ENCODE measurements at places on chromosomes 6 and 20.

GRCh38 chr6:33590531-33591198, 10.6 kb upstream of the BAK1 start:
- no peak for DNase-seq

- DNase-seq = no peak
Measured at GRCh38 chr20:57573242-57573641, 12.3 kb downstream of the PCK1 start.

DNA sequence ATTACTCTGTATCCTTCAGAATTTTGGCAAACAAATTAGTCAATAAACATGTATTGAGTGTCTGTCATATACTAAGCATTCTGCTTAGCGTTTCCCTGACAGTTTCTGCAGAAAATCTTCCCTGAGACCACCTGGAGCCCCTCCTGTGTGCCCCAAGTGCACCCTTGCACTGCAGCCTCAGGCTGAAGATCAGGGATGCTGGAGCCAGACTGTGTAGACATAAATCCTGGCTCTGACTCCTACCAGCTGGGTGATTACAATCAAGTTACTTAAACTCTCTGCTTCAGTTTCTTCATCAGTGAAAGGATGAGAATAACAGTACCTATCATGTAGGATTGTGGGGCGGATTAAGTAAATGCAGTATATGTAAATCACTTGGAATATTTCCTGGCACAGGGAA, 53.4 kb upstream of the VSTM2L start:
- DNase-seq = no peak

GRCh38 chr6:168331058-168331457, 11.5 kb upstream of the DACT2 start:
- no peak for DNase-seq

DNA sequence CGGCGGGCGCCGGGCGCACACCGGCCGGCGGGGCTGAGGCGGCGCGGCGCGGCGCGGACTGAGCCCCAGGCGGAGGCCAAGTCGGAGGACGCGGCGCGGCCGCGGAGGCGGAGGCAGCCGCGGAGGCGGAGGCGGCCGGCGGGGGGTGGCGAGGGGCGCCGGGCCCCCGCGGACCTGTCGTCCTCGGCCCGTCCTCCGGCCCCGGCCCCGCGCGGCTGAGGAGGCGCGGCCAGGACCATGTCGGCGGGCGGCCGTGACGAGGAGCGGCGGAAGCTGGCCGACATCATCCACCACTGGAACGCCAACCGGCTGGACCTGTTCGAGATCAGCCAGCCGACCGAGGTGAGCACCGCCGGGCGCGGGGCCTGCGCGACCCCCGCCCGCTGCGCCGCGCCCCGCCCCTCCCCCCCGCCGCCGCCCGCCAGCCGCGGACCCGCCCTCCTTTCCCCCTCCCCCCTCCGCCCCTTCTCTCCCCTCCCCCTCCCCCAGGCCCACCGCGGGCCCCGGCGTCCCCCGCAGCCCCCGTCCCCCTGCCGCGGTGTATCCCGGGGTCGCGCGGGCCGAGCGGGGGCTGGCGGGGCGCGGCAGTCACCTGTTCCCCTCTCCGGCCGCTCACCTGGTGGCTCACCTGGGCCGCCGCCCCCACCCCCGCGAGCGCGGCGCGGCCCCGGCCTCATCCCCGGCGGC, at the start of gene AFDN:
Gene AFDN, plus strand, starts transcription at position 16 of the 687 bp plus-strand sequence. Its CDS starts 222 bp downstream, at position 238.
- DNase-seq = no peak

- peak; percentile 58 for DNase-seq
Measured at GRCh38 chr6:34115403-34115795, 30.5 kb downstream of the GRM4 start.

- DNase-seq = no peak
Measured at GRCh38 chr6:133544419-133544818, 303.3 kb downstream of the EYA4 start.

GRCh38 chr20:5567644-5568043, 182.6 kb upstream of the SHLD1 start:
- DNase-seq = no peak

DNA sequence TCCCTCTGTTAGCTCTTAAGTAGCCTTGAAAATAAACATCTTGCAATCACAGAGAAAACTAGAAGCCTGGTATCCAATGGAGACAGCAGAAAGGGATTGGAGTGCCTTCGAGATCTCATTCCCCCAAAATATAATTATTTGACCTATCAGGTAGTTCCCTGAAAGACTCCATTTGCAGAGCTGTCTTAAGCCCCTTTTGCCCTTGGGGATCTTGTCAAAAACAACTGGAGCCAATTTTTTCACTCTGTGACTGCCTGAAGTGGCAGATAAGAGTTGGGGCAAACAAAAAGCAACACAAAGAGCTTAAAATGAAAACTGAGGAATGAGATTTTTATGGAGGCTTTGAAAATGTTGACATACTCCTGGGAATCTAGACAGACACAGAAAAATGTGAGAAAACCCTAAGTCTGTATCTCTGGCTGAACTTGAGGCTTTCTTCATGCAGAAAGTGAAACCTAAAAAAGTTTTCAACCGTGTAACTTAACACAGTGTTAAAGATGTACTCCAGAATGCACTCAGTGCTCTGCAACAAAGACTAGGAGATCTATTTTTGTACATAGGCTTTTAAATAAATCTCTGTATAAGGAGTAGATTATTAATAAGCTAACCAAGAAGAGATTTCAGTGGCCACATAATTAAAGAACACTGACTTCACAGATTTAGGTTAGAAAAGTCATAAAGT, 971.1 kb upstream of the MAN1A1 start:
- no peak for DNase-seq

DNA sequence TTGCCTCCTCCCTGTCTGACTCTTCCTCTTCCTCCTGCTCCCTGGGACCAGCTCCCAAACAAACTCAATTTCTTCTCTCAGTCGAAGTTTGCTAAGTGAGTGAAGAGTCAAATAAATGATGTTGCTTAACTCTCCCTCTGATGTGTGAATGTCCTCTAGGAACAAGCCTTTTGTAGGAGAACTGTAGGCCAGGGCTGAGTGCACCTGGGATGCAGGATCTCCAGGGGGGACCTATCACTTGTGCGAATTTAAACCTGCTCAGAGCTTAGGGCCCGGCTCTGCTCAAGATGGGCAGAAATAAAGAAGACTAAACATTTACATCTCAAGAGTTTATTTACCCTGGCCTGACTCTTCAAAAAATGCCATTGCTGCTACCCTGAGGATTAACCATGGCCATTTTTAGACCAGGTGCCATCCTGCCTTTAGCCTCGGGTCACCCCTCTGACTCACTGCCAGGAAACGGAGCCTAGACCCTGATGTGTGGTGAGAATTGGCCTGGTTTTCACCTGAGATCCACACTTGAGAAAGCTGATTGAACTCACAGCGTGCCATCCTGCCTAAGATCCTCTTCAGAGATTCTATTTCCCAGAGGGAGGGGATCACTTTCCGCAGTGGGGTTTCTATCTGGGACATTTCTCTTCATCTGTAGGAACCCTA, 63.6 kb upstream of the CD93 start:
- DNase-seq = no peak

GRCh38 chr20:6081236-6081635, 27.4 kb upstream of the LRRN4 start:
- DNase-seq = peak; percentile 67

DNA sequence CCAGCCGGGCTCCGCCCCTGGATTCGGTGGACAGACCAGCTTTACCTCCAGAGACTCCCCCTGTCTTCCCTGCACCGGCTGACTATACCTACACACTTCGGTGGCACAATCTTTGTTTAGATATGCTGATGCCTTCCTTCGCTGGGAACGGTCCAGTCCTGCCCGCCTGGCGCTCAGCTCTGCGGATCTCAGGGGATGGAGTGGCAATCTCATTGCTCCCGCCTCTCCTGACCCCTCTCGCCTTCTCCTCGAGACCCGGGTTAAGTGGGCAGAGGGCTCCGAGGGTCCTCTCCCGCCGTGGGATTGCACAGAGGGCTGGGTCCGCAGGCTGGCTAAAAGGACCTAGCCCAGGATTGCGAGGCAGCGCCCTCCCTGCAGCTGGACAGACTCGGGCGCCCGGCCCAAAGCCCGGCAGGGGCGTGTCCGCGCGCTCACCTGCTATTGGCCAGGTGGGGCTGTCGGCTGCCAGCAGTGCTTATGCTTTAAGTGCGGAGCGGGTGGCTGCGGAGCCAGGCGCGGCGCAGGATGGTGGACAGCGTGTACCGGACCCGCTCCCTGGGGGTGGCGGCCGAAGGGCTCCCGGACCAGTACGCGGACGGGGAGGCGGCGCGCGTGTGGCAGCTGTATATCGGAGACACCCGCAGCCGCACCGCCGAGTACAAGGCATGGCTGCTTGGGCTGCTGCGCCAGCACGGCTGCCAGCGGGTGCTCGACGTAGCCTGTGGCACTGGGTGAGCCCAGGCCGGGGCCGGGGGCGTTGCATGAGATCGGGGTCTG, at the start of gene GNMT:
Gene GNMT, plus strand, starts transcription at position 512 of the 777 bp plus-strand sequence. Its CDS starts 14 bp downstream, at position 526.
- DNase-seq = peak; percentile 60

DNA sequence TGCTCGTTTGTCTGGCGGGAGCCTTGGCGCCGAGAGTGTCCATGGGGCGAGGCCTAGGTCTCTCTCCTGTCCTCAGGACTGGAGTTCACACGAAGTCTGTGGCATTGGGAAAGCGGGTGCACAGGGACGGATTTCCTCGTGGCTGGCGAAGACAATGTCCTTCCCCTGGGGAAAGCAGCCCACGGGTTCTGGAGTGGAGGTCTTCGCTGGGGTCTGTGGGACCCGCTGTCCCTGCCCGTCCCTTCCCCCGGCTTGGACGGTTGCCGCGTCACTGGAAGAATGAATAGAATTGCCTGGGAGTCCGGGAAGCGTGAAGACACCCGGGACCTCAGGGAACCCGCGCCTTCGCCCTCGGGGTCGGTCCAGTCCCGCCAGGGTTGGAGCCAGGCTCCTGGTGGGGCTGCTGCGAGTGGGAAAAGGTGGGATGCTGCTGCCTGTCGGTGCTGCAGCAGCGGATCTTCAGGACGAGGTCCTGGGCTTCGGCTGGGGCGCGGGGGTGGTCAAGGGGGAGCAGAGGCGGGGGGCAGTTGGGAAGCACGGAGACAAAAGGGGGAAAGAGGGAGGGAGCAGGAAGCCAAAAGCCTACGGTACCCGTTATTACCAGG, 441.8 kb upstream of the DEFB115 start:
- DNase-seq = peak; percentile 19

DNA sequence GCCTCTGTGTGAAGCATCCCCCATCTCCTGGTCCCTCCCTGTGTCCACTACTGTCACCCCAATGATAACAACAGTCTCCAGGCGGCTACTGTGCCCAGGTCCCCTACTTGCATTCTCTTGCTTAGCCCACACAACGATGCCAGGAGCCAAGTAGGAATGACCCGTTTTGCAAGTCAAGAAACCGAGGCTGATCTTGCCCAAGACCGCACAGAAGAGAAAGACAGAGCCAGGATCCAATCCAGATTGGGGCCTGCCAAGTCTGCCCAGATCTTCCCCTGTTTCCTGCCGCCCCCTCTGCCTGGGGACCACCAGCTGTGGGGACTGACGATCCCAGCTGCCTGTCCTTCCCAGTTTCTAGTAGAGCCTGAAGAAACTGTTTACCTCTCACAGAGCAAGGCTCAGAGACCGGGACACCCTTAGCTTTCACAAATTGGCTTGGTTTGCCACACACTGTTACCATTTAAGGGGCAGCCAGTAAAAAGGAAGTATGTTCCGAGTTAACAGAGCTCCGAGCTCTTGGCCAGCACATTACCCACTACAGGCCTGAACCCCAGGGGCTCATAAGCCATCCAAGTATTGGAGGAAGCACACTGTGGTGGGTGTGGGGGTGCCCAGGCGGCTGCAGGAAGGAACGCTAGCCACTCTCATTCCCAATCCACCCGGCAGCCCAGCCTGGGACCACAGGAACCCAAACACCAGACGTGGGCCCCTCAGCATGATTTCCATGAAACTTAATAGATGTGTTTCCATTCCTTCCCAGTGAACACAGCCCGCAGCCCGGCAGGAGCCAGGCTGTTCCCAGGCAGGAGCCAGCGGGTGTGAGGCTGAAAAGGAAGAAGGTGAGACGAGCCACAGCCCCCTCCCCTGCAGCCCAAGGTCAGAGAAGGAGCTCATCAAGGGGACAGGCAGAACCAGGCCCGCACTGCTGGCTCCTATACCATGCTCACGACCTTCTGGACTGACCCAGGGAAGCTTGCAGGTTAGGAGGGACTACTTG, 7.9 kb downstream of the KIAA1755 start:
- DNase-seq = no peak

DNA sequence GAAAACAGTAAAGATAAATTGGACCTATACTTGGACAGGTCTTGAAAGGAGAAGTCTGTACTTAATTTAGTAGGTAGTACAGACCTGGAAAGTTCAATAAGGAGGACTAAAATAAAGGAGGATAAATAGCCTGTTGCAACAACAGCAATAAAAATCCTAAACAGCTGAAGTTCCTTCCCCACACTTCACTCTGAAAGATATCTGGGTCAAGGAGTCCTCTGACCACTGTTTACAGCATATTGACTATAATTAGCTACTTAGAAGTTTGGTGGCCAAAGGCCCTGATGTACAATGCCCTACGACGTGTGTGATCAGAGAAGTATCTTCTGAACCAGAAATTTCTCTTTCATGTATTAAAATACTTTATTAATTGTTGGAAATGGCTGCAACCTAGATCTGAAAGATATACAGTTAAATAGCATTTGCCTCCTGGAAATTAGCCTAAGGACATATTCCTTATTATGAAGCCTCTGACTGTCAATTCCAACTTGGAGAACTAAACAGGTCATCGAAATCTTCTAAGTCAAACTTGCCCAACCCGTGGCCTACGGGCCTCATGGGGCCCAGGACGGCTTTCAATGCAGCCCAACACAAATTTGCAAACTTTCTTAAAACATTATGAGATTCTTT, 82.8 kb downstream of the KIF13A start:
- no peak for DNase-seq

DNA sequence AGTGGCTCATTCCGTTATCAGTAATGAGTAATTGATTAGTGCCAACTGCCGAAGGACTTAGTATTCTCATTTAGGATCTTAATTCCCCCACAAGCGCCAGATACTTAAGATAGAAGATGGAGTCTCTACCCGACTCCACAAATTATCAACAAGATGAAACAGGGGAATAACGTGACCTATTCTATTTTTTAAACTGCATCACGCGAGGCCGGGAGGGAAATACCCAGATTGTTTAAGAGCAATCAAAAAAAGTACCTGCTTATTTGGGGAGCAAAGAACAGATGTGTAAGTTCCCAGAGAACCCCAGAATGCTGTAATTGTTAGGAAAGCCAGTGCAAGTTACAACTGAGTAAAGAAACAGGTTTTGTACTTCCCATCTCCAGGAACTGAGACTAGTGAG, 1.1 kb upstream of the MAP3K5 start:
- DNase-seq = no peak

GRCh38 chr6:155578251-155578650, 122.6 kb upstream of the NOX3 start:
- no peak for DNase-seq

- DNase-seq = peak; percentile 25
Measured at GRCh38 chr20:35767683-35768481, 3.9 kb upstream of the PHF20 start.
